ENCODE measurements at places on chromosomes 12 and 14. TPM values are rescaled to one million over a fixed set of nuclear protein-coding genes. Genes with fewer than 3 reads are reported as not detected.

The POTEG gene
- 0.45 TPM for total RNA-seq

The KRT77 gene
- total RNA-seq: not detected

The HOXC10 gene
- 5.3 TPM for total RNA-seq

The C14orf180 gene
- not detected for total RNA-seq

The SRRM4 gene
- total RNA-seq: 0.03 TPM

The STON2 gene
- 7.8 TPM for total RNA-seq

The SAV1 gene
- 36.5 TPM for total RNA-seq

The ADCY4 gene
- not detected for total RNA-seq

The RECQL gene
- 124 TPM for total RNA-seq

The MGP gene
- total RNA-seq: 39.0 TPM

The LMNTD1 gene
- total RNA-seq: 0.57 TPM

The GRIP1 gene
- total RNA-seq: 3.3 TPM

The SERPINA12 gene
- not detected for total RNA-seq

The RNF31 gene
- 49.7 TPM for total RNA-seq

The TMEM132D gene
- 6.4 TPM for total RNA-seq

The KCNJ8 gene
- 1.1 TPM for total RNA-seq

The SUOX gene
- total RNA-seq: 13.3 TPM

The WNT1 gene
- not detected for total RNA-seq

The MAP3K12 gene
- total RNA-seq: 5.7 TPM

The CCDC184 gene
- total RNA-seq: 0.51 TPM

The LALBA gene
- total RNA-seq: not detected

The EML5 gene
- 1.4 TPM for total RNA-seq

The ANO4 gene
- 3.4 TPM for total RNA-seq

The MANSC4 gene
- not detected for total RNA-seq

The SPTB gene
- total RNA-seq: 2.2 TPM

The PTPN6 gene
- not detected for total RNA-seq

The DNAJC22 gene
- total RNA-seq: 2.4 TPM

The PTGER2 gene
- 6.5 TPM for total RNA-seq

The PPP1R13B gene
- 5.7 TPM for total RNA-seq

The PHC1 gene
- 24.4 TPM for total RNA-seq

The GPR132 gene
- total RNA-seq: 5.1 TPM

The DDHD1 gene
- 12.0 TPM for total RNA-seq

The MIP gene
- total RNA-seq: not detected

The KSR2 gene
- 0.15 TPM for total RNA-seq
